ENCODE measurements at places on chromosomes 6 and 20. TPM values are rescaled to one million over a fixed set of nuclear protein-coding genes. Genes with fewer than 3 reads are reported as not detected.

Gene PI3
- not detected for total RNA-seq

GRCh38 chr20:11437611-11438380 lies 479.9 kb upstream of the BTBD3 start:
- peaks cover under 1% of the 10 kb centered on the region for H3K4me1 ChIP-seq
- H3K27me3 ChIP-seq, result no peaks in the 10 kb centered on the region
- H3K4me3 ChIP-seq, result no peak overlapping the region
- H3K27ac ChIP-seq, result no peak overlapping the region

Gene SLC22A3
- total RNA-seq, result 1.7 TPM

GRCh38 chr20:24339210-24339641 lies 130.2 kb upstream of the SYNDIG1 start:
- no peak overlapping the region for H3K27ac ChIP-seq
- DNase-seq, result no peak
- H3K4me1 ChIP-seq, result peaks cover 6% of the 10 kb centered on the region
- H3K4me3 ChIP-seq, result no peak overlapping the region
- H3K36me3 ChIP-seq, result no peaks in the 10 kb centered on the region

GRCh38 chr20:15359056-15359455 lies 1021.6 kb upstream of the FLRT3 start:
- H3K4me3 ChIP-seq, result no peak overlapping the region
- H3K4me1 ChIP-seq, result peaks cover 3% of the 10 kb centered on the region
- H3K27me3 ChIP-seq, result no peaks in the 10 kb centered on the region
- no peak overlapping the region for H3K27ac ChIP-seq
- DNase-seq, result no peak

DNA sequence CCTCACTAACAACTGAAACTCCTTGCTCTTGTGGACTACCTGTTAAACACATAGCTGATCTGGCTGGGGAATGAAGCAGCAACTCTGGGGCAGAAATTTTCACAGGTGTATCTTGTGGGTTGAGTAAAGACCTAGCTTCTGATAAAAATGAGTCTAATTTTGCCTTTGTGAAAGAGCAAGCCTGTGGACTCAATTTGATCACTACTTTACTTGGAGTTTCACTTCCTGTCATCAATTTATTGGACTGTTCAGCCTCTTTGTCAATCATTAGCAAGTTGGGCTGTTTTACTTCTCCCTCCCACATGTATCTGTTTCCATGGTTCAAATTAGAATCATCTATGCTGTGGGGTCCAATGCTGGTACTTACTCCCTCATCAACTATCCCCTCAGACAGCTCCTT lies 29.6 kb upstream of the CRIP3 start:
- peaks cover 13% of the 10 kb centered on the region for H3K4me1 ChIP-seq
- H3K4me3 ChIP-seq, result no peak overlapping the region
- no peak overlapping the region for H3K27ac ChIP-seq
- no peak for DNase-seq

Gene ALDH8A1
- total RNA-seq, result 0.40 TPM

DNA sequence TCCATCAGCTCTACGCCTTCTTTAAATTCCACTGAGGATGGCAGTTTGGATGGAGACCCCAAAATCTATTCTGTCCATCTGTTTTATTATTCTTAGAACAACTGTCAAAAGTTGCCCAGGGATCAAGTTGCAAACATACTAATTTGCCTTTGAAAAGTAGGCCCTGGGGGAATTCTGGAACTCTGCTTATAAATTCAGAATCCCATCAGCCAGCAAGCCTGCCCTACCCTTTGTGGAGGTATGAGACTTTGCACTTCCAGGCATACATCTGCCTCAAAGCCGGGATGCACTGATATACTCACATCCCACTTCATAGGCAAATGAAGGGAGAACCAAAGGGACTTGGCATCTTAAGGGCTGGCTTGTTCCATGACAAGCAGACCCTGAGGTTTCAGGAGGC lies 93.6 kb downstream of the INSM1 start:
- no peak overlapping the region for H3K4me3 ChIP-seq
- H3K27me3 ChIP-seq, result no peaks in the 10 kb centered on the region
- peaks cover 9% of the 10 kb centered on the region for H3K4me1 ChIP-seq
- peaks cover 7% of the 10 kb centered on the region for H3K36me3 ChIP-seq
- no peak for DNase-seq
- no peak overlapping the region for H3K27ac ChIP-seq

DNA sequence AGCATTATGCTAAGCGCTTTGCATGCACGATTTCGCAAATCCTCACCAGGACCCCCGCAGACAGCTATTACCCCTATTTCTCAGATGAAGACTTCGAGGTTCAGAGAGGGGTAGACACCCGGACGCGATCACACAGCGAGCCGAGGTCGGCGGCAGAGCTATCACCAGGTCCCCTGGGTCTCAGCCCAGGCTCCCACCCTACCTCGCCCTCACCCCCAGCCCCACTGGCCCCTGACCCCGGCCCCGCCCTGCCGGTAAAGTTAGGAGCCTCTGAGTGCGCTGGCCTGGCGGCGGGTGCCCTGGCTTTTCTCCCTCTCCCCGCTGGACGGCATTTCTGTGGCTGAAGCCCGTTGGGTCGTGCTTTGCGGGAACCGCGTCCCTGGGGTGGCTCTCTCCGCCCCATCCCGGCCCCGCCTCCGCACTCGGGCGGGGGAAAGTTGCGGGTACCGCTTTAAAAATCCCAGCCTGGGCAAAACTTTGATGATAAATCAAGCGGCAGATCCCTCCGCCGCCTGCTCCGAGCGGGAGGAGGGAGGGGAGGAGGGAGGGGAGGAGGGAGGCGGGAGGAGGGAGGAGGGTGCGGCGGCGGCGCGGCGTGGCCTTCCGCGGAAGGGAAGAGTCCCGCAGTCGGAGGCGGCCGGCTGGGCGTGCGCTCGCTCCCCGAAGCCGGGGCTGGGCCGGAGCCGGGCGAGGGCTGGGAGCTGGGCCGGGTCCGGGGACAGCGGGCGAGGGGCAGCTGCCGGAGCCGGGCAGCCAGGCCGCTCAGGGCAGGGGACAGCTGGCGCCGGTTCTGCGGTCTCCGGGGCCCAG lies at the start of gene VSTM2L:
Gene VSTM2L (plus strand): TSS at position 624 of the 810 bp plus-strand sequence. CDS start 224 bp downstream, outside the sequence.
- peaks cover 7% of the 10 kb centered on the region for H3K4me1 ChIP-seq
- peak within 1 kb of the TSS; percentile 62 for H3K27ac ChIP-seq

Measured in progenitor cell of endocrine pancreas (in vitro differentiated cells).